ENCODE measurements at places on chromosomes 3 and 15. TPM values are rescaled to one million over a fixed set of nuclear protein-coding genes. Genes with fewer than 3 reads are reported as not detected.

FHIT gene
- 1.7 TPM for total RNA-seq

IL12A gene
- 1.2 TPM for total RNA-seq

CPB1 gene
- total RNA-seq, result not detected

LRRIQ4 gene
- total RNA-seq, result 0.19 TPM

KLHL40 gene
- not detected for total RNA-seq

CEMIP gene
- 1,057 TPM for total RNA-seq

TUSC7 gene
- total RNA-seq, result not detected

CD96 gene
- total RNA-seq, result under 0.01 TPM

ACTC1 gene
- total RNA-seq, result not detected

ABTB1 gene
- total RNA-seq, result 9.2 TPM

PARP15 gene
- total RNA-seq, result under 0.01 TPM

TM4SF4 gene
- 0.38 TPM for total RNA-seq

NME9 gene
- total RNA-seq, result not detected

DUOXA2 gene
- not detected for total RNA-seq

MEX3B gene
- total RNA-seq, result 8.6 TPM

ANKRD63 gene
- not detected for total RNA-seq

KBTBD13 gene
- not detected for total RNA-seq

TRH gene
- total RNA-seq, result under 0.01 TPM

DNAH1 gene
- total RNA-seq, result 2.0 TPM

CLRN1 gene
- total RNA-seq, result not detected

KNG1 gene
- total RNA-seq, result not detected
